Activated T-cell treated with anti-CD3 and anti-CD28 coated beads for 48 hours (primary cell): ENCODE measurements at places on chromosomes 7 and 10.
A peak's percentile ranks its signal among the peaks of the same experiment; 100 is the strongest.

DNA sequence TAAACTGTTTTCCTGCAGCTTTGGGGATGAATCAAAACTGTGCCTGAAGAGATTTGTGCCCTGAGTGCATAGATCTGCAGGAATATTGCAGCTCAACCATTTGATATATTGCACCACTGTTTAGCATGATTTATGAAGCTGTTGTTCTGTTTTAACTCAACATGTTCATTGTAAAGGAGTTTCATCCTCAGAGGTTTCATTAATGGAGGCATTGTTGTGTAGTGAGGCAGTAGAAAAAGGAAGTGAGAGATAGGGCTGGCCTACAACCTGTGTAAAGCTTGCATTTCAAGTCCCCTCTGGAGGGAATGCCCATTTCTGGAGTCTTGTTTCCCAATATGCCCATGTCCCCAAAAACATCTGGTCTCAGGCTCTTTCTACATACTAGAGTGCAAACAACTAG lies 67.5 kb downstream of the DNAJC12 start:
- DNase-seq, result no peak

- no peak for DNase-seq
Observed at GRCh38 chr7:57218196-57218716, 86.0 kb upstream of the ZNF479 start.

- DNase-seq, result no peak
Observed at GRCh38 chr10:7855205-7855604, 36.9 kb downstream of the TAF3 start.

DNA sequence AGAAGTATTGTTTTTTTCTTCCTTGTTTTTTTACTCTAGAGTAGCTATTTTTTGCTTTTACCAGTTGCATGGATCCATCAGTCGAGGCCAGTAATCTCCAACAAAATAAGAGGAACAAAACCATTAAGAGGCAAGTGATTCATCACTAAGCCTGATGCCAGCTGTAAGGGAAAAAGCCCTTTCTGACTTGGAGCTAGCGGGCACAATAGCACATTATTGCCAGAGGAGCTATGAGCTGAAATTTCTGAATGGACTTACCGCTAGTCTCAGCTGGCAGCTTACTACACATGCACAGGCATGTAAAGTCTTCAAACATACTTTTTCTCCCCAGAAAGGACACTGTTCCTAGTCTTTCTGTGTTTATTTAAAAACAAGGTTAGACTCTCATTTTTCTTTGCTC lies 41.6 kb upstream of the PTPRZ1 start:
- DNase-seq, result no peak

DNA sequence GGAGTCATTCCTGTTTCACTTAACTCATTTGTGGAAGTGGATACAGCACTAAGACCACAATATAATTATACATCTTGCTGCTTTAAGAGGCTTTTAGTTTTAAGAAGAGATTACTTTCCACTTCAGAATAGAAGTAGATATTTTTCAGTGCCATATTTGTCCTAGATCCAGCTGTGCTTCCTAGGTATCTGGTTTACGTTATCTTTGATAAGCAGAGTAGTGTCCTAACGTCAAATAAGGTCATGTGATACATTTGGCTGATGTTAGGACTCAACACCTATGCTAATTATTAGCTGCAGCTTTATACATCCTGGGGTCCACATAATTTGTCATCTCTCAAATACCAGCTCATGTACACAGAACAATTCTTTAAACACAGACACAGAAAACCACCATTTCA lies 196.2 kb upstream of the SMIM30 start:
- DNase-seq, result no peak

GRCh38 chr7:156466272-156466671 lies 174.3 kb upstream of the RNF32 start:
- DNase-seq, result no peak

- DNase-seq, result no peak
Observed at GRCh38 chr7:37921876-37922275, 1.4 kb downstream of the EPDR1 start.

GRCh38 chr7:23928418-23928775 lies 218.4 kb downstream of the STK31 start:
- no peak for DNase-seq

- no peak for DNase-seq
Observed at GRCh38 chr10:96513305-96513697, 425 bp downstream of the TLL2 start.

DNA sequence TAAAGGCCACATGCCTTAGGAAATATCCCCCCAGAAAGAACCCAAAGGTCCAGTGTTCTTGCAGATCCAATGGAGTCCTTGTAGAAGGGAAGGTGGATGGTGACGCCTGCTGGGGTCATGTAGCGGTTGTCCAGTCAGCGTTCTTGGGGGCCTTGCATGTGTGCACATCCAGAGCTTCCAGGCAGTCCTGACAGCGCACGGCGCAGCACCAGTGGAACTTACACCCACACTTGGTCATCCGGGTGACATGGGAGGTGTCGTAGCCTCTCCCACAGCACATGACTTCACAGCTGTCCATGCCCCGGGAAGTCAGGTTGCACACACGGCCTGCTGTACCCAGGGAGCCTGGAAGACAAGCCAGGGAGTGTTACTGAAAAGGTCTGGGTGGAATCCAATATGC lies 44.8 kb downstream of the WNT2 start:
- DNase-seq, result no peak

DNA sequence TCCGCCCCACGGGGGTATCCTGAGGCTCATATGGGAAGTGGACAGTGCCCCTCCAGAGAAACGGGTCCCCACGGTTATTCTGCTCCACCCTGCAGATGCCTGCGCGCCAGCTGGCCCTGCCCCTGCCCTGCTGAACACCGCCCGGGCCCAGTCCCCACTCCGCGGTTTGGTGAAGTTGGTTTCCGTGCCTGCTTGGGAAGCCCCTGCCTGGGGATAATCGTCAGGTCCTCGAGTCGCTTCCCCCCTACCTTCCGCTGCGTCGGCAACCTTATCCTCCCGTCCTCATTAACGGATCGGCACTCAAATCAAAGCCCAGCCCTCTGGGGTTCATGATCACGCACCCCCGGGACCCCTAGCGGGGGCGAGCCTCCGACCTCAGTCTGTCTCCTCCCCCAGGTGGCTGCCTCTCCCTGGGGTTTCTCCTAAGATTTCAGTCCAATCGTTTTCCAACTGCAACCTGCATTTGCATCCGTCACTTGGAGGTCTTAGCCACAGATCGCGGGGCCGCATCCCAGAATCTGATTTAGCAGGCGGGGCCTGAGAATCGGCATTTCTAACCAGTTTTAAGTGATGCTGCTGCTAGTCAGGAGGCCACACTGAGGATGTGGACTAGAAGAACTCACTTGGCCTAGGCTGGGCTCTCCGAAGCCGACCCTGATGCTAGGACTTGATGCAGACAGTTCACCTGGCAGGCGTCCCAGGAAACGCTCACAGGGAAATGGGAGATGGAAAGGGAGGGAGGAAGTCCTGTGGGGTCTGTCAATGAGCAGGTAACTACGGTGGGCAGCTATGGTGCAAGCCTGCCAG lies 27.6 kb downstream of the WDR86 start:
- DNase-seq, result no peak

DNA sequence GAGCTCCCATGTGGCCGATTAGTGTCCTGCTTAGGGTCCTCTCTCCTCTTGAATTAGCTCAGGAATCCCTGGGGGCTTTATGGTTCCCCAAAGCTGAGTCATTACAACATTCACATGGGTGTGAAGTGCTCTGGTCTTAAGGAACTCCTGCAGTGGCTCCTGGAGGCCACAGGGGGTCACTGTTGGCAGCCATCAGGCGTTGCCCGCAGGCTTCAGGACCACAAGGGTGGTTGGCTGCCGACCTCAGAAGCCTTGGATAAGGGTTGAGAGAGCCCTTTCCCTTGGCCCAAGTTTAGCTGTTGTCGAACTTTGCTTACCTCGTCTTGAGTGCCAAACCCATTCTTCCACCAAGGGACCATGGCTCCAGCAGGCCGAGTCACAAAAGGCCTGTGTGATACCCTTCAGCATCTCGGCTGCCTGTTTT lies 61.7 kb downstream of the SH2D4B start:
- peak; percentile 38 for DNase-seq

GRCh38 chr10:124916098-124916584 lies 25.8 kb upstream of the ZRANB1 start:
- DNase-seq, result no peak

DNA sequence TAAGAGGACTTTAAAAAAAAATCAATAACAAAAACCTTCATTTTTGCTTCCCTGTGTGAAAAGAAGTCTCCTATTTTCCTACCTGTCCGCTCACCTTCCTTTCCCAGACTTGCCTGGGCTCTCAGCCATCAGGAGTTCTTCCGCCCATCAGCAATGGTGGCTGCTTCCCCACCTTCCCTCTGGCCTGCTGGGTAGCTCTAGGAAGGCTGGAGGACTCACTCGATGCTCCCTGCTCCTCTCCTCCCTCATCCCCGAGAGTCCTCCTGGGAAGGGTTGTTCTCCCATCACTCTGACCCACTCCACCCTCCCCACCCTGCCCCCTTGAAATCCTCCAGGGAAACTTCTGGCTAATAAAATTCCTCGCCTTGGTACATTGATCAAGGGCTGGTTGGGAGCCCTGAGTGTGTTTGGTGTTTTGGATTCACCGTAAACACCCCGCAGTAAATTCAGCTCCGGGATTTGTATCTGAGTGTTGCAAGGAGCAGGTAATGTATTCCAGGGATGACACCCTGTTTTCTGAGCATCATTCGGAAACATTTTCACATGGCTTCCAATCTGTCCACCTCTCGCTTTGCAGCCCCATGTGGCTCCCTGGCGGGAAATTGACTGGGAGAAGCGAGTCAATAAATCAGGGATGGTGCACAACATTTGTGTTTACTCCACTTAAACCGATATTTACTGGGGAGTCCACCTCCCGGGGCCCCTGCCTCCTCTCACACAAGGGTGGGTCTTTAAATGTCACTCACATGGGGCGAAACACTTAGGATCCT lies 126.4 kb upstream of the SDK1 start:
- no peak for DNase-seq

DNA sequence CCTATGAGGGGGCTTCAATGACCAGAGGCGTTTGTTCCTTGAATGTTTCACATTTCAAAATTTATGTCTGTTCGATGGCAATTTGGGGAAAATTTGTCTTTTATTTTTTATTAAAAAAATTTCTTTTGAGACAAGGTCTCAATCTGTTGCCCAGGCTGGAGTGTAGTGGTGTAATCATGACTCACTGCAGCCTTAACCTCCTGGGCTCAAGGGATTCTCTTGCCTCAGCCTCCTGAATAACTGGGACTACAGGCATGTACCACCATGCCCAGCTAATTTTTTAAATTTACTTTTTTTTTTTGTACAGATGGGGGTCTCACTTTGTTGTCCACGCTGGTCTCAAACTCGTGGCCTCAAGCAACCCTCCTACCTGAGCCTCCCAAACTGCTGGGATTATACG lies 39.7 kb downstream of the OTUD1 start:
- DNase-seq, result no peak

DNA sequence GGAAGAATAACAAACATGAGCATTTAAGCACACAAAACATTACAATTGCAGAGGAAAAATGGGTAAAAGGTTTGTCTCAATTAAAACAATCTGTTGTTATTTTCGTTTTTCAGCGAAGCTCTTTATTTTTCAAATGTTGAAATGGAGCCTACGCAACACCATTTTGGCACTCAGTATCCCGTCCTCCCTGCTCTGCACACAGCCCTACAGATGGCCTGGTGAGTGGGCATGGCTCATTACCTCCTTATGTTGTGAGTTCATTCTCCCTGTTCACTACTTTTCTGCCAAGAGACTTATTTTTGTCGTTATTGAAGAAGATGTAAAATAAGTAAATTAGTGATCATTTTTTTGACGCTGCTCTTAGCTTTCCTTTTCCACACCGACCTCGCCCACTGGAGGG lies 167.8 kb upstream of the CXCL12 start:
- DNase-seq, result no peak

- no peak for DNase-seq
Observed at GRCh38 chr10:121194696-121195523, 343.7 kb downstream of the WDR11 start.

- DNase-seq, result no peak
Observed at GRCh38 chr10:52212062-52212461, 102.0 kb upstream of the DKK1 start.

GRCh38 chr7:133570321-133570720 lies 317.4 kb downstream of the EXOC4 start:
- no peak for DNase-seq

DNA sequence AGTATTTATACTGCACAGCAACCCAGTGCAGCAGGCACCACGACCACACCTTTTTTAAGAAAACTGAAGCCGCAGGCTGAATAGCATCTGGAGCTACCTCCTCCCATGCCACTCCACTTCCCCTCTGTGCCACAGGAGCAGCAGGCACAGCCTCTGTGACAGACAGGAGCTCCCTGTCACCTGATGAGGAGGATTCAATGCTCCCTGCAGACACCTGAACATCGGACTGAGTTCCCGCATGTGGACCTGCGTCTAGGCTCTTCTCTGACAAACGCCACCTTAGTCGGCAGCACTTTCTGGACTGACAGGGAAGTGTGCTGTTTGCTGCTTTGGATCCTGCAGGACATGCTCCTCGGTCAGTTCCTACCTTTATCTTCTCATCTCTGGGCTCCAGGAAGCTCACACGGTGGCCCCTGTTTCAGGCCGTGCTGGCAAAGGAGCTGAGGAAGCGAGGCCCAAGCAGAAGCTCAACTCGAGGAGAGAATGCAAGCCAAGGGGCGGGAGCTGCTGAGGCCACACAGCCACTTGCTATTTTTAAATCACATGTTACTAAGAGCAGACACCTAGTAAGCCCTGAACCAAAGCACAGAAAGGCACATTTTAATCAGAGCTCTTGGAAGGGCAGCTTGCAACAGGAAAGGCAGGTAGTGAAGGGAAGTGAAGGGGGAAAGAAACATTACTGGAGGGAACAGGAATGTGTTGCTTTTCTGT lies 56.6 kb downstream of the VOPP1 start:
- DNase-seq, result no peak

GRCh38 chr10:4190876-4191275 lies 405.9 kb upstream of the KLF6 start:
- no peak for DNase-seq

DNA sequence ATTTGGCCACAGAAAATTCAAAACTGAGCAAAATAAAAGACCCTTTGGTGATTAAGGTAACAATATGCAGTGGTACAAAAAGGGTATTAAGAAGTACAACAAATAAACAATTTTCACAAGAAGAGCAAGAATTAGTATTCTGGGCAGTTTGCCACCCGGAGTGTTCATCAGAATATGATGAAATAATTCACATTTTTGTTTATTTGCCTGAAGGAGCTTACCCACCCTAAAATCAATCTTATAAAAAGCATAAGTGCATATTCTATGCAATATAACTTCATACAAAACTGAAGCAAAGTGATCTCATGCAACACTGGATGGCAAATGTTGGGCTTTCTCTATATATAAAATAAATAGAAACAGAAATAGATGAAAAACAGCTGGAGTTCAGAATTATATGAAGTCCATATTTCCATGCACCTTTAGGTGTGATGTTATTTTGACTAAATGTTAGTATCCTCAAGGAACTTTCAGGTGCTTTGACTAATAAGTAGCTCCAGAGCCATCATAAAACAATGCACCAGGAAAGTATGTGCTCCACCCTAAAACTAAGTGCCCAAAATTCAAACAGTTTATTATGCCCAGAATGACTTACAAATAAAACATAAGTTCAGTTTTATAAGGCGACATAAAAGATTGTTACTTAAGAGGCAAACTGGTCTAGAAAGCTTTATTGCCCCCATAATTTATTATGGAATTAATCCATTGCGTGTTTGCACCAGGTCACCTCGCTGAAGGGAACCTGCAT lies 474.3 kb downstream of the SEMA3D start:
- DNase-seq, result no peak

GRCh38 chr10:31678575-31679516 lies 249.8 kb downstream of the ARHGAP12 start:
- DNase-seq, result no peak
